NCI-H1417 (cell line): ENCODE measurements at places on chromosomes 16 and 17.

DNA sequence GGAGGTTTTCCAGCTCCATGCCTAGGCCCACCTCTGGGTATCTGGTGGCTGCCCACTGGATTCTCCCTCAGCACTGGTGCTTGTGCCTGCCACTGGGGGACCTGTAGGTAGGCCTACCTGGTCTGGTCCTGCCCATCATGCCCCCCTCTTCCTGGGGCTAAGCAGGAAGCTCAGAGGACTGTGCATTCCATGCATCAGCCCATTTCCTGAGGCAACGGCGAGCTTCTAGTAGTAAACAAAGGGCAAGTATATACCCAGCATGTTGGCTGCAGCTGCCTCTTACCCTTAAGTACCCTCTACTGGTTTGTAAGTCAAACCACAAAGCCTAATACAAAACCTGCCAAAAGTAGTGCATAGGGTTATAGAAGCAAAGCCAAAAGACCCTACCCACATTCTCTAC lies 37.5 kb downstream of the SDR42E1 start:
- no peak for DNase-seq

DNA sequence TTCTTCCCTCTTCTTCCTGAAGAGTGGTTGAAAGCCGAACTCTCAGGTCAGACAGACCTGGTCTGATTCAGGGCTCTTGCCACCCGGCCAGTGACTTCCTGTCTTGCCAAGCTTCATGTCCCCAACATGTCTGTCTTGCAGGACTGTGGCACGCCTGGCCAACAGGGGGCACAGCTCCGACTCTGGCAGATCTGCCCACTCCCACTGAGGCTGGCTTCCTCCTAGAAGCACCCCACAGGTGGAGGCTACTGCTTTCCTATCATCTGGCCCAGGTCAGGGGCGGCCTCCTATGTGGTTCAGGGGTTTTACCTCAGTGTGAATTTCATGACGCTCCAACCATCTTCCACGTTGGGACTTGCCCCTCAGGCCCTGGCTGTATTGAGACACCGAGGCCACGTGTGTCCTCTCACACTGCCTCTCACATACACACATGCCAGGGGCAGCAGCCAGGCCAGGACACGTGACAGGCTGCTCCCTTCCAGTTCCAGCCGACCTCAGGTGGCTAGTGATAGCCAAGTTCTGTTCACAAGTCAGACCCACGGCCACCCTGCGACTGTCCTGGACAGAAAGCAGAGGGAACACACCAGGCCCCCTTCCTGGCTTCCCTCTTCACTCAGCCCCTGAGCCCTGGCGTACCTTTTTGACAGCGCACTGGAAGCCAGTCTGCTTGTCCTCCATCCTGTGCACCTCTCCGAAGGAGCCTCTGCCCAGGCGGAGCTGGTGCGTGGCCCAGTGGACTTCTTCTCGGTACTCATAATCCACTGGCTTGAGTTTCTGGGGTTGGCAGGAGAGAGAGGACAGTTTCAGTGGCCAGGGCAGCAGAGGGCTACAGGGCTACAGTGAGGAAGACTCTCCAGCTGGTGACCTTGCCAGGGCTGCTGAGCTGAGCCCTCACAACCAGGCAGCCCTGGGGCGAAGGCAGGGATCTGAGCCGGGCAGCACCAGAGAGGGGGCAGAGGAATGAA lies 22.6 kb upstream of the SPATA32 start:
- no peak for DNase-seq

- DNase-seq: no peak
Observed at GRCh38 chr16:48907906-48908634, 298.1 kb upstream of the N4BP1 start.

- DNase-seq: no peak
Observed at GRCh38 chr17:33550261-33550660, 257.2 kb upstream of the ASIC2 start.

DNA sequence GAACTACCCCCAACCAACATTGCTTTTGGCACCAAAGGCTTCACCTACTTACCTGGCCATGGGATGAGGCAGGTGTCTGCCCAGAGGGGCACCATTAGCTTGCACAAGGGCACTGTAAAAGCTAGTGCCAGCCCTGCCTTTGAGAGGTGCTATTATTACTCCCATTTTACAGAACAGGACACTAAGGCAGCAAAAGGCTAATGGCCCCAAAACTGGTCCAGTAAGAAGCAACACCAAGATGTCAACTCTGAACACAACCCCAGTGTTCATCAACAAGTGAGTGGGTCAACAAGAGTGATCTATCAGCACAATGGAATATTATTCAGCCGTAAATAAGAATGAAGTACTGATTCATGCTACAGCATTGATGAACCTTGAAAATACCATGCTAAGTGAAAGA lies 7.7 kb upstream of the USP7 start:
- DNase-seq: no peak

GRCh38 chr17:63819585-63820537 lies 7.4 kb upstream of the PSMC5 start:
- no peak for DNase-seq

- DNase-seq: no peak
Observed at GRCh38 chr16:52696126-52696525, 149.2 kb upstream of the TOX3 start.

DNA sequence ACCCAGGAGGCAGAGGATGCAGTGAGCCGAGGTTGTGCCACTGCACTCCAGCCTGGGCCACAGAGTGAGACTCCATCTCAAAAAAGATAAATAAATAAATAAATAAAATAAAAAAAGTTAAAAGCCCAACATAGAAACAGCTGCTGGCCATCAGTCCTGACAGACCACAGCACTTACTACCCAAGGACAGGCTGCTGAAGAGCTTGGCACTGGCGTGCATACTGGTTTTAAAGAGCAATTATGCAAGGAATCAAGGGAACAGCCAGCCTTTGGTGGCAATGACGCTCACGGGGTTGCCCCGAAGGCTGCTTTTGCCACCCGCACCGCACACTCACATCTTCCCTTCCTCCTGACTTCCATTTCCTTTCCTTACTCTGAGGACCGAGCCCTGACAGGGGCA lies 4.2 kb downstream of the PLD6 start:
- no peak for DNase-seq

DNA sequence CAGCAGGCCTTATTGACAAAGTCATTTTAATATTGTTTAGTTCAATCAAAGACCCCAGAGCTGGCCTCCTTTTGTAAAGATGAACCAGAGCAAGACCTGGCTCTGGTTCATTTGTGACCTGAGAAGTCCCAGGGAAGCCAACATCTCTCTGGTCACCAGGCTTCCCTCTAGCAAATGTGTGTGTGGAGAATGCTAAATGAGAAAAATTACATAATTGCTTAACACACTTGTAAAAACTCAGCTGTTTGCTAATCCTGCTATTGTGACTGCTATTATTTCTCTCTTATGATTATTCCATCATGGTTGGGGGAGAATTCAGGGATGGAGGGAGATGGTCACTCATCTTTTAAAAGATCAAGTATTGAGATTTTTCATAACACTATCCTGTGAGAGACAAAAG lies 94.3 kb upstream of the CLEC3A start:
- DNase-seq: peak; percentile 42

GRCh38 chr17:609232-609810 lies 105.3 kb downstream of the VPS53 start:
- DNase-seq: no peak

- peak; percentile 89 for DNase-seq
Observed at GRCh38 chr16:106623-107324, 28.7 kb downstream of the MPG start.
